ENCODE measurements at places on chromosomes 6 and 20.
A peak's percentile ranks its signal among the peaks of the same experiment; 100 is the strongest.

DNA sequence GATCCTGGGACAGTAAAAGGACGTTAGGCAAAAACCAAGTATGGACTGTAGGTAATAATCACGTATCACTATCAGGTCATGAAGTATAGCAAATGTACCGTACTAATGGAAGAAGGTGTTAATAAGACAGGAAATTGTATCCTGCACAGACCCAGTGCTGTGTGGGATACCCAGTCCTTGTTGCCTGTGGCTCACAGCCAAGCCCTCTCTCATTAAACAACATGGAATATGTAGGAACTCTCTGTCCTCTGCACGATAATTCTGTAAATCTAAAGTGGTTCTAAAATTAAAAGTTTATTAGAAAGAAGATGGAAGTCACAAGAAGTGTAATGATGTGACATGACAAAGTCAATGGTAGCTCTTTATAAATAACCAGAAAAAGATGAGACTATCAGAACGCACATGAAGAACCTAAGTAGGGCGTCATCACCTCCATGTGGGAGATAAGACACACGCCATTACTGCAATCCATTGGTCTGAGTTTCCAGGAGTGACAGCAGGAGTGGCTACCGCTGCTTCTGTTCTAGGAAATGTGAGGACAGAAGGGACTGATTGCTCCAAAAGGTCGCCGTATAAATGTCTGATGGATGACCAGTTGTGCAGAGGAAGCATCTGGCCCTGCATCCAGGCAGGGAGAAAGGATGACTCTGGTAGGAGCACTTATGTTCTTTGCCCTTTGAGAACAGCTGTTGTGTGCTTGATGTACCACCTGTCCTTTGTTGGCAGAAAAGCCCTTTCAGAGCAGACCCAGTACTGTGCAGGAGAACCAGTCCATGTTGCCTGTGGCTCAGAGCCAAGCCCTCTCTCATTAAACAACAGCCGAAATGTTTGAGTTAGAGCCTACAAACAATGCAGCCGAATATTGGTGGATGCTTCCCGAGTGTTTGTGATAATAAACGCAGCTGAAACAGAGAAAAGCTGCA lies 125.6 kb downstream of the FIG4 start:
- DNase-seq = no peak

DNA sequence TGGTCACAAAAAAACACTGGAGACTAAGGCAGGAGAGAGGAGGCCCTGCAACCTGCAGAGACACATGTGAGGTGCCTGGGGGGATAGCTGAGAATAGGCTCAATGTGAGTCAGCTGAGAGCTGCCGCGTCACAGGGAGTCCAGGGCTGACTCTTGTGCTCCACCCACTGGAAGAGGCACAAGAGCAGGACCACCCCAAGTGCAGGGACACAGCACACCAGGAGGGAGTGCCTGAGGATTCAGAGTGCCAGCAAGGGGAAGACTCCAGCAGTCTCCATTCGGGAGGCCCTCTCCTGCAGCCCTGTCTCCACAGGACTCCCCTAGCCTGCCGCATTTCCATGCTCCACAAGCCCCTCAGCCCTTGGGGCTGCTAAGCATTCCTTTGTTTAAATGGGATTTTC lies 105.5 kb downstream of the HUS1B start:
- DNase-seq = peak; percentile 51

DNA sequence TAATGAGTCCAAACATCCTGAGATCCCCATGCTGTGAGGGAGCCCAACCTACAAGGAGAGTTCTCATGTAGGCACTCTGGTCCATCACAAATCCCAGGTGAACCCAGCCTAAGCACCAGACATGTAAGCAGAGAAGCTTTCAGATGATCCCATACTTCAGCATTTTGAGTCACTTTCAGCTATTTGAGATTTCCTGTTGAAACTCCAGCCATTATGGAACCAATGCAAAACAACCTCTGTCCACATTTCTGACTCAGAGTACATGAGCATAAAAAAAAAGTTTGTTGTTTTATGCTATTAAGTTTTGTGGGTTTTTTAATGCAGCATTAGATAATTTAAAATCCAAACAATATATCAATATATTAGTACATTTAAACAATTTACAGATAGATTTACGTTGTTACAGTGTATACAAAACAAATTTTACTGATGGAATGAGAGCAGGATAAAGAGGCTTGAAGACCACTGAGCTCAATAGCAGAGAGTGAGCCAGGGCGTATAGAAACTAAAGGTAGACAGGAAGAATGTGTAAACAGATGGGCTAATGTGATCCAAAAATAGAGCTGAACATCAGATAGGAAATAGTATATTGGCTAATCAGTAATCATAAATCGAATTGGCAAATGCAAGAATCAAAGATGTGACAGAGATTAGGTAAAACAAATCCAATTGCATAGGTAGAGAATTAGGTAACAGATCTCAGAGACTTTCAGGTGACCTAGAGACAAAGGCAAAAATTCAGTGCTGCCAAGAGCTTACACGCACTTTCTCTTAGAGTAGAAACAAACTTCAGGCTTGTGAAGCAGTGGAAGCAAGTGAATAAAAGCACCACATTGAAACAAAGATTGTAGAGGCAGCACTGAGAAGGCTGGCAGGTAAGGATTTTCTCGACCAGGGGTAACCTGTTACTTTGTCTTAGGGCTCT lies 36.2 kb upstream of the PLCB1 start:
- no peak for DNase-seq

DNA sequence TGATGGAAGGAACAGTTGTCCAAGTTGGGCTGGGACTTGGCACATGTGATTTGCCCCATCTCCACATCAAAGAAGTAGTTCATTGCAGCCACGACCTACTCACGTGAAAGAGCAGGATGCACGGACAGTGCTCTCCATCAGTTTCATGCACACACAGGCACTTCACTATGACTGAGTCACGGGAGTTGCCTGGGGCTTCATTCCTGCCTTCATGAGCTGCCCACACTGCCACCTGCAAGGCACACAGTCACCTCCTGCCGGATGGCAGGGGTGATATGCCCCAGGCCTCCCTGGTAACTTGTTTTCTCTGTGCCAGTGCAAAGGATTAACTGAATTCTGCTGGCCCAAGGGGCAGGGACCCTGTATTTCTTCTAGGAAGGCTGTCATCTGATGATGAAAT lies 22.8 kb downstream of the CST5 start:
- DNase-seq = no peak

- no peak for DNase-seq
These were observed 17.7 kb downstream of the TPBG start for GRCh38 chr6:82381278-82381677.

GRCh38 chr6:165511807-165512206 lies 151.2 kb downstream of the PDE10A start:
- DNase-seq = no peak

DNA sequence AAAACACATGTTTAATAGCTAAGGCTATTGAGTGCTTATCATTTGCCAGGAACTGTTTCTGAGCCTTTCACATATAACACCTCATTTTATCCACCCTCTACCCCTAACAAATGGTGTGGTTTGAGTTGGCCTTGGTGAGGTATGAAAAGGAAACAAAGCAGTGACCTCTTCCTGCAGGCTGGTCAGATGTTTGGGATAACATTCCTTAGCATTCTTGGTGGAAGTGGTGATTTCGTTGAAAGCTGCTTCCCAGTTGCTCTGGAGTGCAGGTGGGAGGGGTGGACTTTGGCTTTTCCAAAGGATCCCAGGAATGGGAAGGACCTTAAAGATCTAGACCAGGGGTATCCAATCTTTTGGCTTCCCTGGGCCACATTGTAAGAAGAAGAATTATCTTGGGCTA lies 41.3 kb downstream of the CARMIL1 start:
- no peak for DNase-seq

GRCh38 chr6:1322696-1323219 lies 10.9 kb downstream of the FOXQ1 start:
- no peak for DNase-seq

- DNase-seq = no peak
These were observed 14.2 kb downstream of the SEC63 start for GRCh38 chr6:107943626-107944439.

DNA sequence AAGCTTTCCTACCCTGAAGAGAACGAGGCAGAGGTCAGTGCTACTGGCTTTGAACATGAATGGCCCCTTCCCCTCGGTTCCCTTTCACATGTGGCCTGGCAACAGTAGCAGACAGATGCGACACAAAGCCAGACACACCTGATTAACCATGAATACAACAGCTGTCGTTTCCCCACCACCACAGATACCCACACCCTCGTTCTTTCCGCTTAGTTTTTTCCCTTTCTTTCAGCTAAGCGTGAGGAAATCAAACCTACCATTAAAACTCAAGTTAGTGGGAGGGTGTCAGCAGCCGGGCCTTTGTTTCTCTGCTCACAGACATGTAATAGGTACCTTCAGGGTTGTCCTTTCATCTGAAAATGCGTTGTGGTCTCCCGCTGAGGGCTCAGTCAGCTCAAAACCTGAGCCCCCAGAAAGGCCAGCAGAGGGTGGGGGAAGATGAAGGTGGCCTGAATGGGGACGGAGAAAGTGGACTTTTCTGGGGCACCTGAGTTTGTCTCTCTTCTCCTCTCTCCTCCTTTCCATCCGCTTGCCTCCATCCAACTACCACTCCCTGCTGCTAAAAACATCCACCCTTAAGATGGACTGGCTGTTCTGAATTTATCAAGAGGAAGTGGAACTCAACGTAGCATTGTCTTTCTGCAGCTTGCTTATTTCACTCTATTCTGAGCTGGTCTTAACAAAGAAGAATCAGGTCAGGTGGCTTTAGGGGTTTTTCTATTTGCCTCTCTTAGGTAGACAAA lies 516.6 kb upstream of the JARID2 start:
- no peak for DNase-seq

GRCh38 chr6:90502866-90503407 lies 83.9 kb downstream of the MAP3K7 start:
- DNase-seq = no peak

DNA sequence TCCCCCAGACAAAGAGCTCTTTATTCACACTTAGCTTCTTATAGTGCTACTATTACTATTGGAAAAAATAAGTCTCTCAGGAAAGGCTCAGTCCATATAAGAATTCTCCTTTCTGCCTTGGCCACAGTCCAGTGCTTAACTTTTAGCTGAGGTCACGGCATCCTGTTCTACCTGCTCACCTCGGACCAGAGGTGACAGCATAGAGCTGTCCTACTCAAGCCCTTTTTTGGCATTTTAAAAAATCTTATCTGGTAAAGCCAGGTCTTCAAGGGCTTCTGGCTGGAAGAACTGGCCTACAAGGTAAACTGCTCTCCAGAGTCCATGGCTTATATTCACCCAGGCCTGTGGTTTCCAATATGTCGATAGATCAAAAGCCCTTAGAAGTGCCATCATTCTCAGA lies 109.7 kb downstream of the RCAN2 start:
- DNase-seq = no peak

- no peak for DNase-seq
These were observed 128.5 kb downstream of the ALDH8A1 start for GRCh38 chr6:134821397-134821796.

- no peak for DNase-seq
These were observed 31.9 kb downstream of the ZNF184 start for GRCh38 chr6:27441001-27441400.

GRCh38 chr6:134932535-134933470 lies 17.1 kb downstream of the ALDH8A1 start:
- DNase-seq = no peak

DNA sequence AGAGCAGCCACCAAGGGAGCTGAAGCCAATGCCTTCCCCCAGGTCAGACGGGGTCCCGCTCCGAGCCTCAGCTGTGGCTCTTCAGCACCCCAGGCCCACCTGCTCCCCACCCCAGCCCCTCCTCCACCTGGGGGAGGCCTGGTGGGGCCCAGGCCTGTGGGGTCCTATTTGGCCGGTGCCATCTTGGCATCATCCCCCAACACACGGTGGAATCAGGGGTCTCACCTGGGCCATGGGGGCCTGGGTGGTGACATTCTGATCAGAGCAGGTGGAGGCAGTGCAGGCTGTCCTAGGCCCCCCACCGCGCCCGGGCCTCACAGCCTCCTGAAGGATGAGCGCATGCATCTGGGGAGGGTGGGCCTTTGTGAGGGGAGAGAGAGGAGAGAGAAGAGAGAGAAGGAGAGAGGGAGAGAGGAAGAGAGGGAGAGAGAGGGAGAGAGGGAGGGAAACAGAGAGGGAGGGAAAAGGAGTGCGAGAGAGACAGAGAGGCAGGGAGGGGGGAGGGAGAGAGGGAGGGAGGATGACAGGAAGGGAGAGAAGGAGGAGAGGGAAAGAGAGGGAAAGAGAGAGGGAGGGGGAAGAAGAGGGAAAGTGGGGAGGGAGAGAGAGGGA lies 23.9 kb upstream of the RBBP8NL start:
- DNase-seq = no peak

- DNase-seq = no peak
These were observed 304.1 kb upstream of the TCF21 start for GRCh38 chr6:133584823-133585222.

DNA sequence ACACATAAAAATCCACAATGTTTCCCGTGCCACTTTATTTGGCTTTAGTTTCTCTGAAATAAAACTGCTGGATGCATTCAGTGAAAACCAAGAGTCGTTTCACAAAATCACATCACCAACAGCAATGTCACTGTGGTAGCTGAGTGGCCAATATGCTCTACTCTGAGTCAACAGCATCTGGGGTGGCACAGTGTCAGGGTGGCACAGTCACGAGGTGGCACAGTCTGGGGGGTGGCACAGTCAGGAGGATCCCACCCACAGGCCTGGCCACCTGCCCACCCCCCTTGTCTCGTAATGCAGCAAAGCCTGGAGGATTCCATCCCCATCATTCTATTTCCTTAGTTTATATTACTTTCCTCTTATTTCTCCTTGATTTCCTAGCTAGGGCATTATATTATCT lies 87.0 kb downstream of the ANKRD60 start:
- DNase-seq = no peak

DNA sequence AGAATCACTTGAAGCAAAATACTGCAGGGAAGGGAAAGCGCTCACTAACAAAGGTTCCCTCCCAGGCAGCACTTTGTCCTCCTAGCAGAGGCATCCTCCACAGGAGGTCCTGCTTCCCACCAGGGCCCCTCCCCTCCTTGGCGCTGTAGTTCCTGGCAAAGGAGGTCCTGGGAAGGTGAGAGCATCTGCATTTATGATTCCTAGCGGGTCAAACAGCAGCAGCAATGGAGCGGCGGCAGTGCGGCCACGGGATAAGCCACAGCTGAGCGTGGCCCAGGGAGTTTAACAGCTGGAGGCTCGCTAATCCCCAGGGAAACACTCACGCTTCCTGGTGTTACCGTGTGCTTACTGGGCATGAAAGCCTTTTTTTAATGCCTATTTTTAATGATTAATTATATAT lies 185.8 kb downstream of the TTLL2 start:
- DNase-seq = no peak

GRCh38 chr20:62111148-62111547 lies 11.1 kb upstream of the LSM14B start:
- no peak for DNase-seq

DNA sequence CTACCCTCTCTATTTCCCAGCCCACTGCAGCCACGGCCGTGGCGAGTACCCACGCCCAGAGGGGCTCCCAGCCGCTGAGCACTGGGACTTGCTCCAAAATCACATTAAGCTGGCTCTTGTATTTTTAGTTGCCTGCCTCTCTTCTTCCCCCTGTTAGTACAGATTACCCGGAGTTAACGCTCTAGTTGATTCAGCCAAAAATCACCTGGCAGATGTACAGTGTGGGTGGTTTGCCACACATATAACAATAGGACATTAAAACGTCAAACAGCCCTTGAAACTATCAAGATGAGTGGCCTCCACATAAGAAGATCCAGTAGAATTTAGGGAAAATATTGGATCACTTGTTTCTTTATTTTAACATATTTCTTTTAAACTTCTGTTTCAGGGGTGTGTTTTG lies 268.8 kb upstream of the PRDM1 start:
- no peak for DNase-seq

GRCh38 chr6:85669735-85670194 lies 27.1 kb upstream of the SYNCRIP start:
- DNase-seq = peak; percentile 32

Data from stimulated activated CD4-positive, alpha-beta T cell treated with anti-CD3 and anti-CD28 coated beads, Interleukin-2, amount 100 ng/mL, for 24 hours (primary cell).